T-helper 9 cell (primary cell): ENCODE measurements at places on chromosomes 12 and 14.

GRCh38 chr12:57592551-57593165 is 1.7 kb downstream of the PIP4K2C start:
- no peak for DNase-seq

GRCh38 chr14:34363733-34364134 is 98.3 kb downstream of the SPTSSA start:
- no peak for DNase-seq

GRCh38 chr12:130827432-130827831 is 11.6 kb downstream of the STX2 start:
- no peak for DNase-seq

DNA sequence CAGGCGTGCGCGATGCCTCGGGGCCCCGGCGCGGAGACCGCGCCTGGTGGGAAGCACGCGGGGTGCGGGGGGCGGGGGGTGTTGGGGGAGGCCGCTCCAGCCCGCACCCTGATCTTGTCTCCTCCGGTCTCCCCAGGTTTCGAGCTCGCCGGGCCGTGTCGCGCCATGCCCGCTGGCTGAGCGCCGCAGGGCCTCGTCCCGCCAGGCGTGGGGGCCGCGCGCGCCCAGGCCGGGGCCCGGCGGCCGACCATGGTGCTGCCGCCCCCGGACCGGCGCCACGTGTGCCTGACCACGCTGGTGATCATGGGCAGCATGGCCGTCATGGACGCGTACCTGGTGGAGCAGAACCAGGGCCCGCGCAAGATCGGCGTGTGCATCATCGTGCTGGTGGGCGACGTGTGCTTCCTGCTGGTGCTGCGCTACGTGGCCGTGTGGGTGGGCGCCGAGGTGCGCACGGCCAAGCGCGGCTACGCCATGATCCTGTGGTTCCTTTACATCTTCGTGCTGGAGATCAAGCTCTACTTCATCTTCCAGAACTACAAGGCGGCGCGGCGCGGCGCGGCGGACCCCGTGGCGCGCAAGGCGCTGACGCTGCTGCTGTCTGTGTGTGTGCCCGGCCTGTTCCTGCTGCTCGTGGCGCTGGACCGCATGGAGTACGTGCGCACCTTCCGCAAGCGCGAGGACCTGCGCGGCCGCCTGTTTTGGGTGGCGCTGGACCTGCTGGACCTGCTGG is 2.4 kb downstream of the TMEM121 start:
- DNase-seq, result no peak

- DNase-seq, result no peak
These were observed 42.3 kb downstream of the FAR2 start for GRCh38 chr12:29191267-29191850.

GRCh38 chr12:40028296-40028695 is 77.6 kb downstream of the SLC2A13 start:
- no peak for DNase-seq

- no peak for DNase-seq
These were observed 64.3 kb upstream of the DIO3 start for GRCh38 chr14:101496776-101497683.

GRCh38 chr12:15996948-15997347 is 85.8 kb downstream of the DERA start:
- DNase-seq, result no peak

DNA sequence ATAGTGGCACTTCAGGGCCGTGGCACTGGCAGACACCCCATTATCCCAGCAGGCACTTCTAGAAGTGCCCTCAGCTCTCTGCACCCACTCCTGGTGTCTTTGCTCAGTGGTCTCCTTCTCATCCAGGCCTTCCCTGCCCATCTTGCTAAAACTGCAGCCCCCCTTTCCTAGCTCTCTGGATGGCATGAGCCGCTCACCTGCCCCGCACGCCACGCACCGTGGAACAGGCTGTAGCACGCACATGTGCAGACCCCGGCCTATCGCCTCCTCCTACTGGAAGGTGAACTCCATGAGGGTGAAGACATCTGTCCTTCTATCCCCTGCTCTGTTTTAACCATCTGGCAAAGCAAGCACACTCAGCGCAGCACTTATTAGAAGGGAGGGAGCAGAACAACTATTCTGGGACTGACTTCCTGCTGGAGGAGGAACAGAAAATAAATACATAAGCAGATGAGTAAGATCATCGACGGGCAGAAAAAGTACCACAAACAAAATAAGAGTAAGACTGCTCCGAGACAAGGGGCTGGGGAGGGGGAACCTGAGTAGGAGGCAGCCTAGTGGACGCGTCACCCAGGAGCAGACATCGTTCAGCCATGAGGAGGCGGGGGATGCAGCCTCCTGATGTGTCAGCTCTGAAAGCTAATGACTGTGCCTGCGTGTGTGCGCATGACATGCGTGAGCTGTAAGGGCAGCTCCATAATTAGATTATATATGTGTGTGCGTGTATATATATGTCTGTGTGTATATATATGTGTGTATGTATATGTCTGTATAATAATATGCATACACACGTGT is 7.8 kb upstream of the FZD10 start:
- DNase-seq, result no peak

GRCh38 chr14:95920769-95921438 is 44.3 kb downstream of the TUNAR start:
- DNase-seq, result no peak

DNA sequence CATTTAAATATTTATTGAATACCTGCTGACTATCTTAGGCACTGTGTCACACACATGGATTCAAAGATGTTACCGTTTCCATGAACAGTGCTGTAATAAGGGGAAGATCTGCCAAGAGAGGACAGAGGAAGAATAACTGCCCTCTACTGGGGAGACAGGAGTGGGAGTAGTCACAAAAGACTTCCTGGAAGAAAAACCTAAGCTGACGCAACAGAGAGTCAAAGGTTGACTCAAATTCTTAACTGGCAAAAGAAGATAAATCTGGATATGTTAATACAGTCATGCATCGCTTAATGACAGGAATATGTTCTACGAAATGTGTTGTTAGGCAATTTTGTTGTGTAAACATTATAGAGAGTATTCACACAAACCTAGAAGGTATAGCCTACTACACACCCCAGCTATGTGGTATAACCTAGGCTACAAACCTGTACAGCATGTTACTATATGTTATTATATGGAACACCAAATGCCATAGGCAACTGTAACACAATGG is 51.5 kb downstream of the DCAF5 start:
- no peak for DNase-seq

- DNase-seq, result no peak
These were observed 24.9 kb downstream of the TCTN1 start for GRCh38 chr12:110638796-110639195.

DNA sequence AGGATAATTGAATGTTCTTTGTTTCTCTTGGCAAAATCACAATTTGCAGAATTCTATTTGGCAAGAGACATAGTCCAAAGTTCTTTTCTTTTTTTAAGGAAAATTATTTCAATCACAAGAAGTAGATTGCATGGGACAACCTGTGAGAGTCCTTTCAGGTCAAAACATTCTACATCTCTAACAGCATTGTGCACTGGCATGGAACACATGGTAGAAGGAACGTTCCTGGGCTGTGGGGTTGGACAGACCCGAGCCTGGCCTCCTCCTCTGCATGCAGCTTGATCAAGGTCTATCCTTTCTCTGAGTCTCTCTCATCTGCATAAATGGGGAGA is 88.6 kb upstream of the CPSF6 start:
- no peak for DNase-seq

DNA sequence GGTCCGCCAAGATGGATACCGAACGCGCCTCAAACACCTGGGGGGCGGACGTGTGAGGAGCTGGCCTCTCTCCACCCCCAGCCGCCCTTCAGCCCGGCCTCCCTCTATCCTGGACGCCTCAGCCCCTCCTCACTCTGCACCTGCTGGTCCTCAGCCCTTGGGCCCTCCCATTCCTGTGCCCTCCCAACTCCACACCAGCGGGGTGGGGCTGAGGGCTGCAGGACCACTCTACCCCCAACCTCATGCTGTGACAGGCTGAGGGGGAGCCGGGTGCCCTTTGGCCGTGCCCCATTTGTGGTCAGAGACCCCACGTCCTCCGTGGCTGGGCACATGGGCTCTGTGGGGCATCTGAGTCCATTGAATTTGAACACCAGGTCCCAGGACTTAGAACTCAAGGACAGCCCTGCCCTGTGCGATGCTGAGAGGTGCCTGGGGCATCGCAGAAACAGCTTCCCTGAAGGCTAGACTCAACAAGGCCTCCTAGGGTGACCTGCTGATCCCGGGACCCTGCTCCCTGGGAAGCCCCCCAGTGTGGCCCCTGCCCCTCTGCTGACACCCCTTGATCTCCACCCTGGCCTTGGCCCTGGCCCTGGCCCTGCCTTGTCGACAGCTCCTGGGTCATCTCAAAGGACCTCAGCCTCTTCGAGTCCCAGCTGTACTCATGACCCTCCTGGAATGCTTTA is 82.0 kb upstream of the SFSWAP start:
- no peak for DNase-seq

GRCh38 chr14:76456200-76456599 is 80.3 kb downstream of the ESRRB start:
- DNase-seq, result no peak

DNA sequence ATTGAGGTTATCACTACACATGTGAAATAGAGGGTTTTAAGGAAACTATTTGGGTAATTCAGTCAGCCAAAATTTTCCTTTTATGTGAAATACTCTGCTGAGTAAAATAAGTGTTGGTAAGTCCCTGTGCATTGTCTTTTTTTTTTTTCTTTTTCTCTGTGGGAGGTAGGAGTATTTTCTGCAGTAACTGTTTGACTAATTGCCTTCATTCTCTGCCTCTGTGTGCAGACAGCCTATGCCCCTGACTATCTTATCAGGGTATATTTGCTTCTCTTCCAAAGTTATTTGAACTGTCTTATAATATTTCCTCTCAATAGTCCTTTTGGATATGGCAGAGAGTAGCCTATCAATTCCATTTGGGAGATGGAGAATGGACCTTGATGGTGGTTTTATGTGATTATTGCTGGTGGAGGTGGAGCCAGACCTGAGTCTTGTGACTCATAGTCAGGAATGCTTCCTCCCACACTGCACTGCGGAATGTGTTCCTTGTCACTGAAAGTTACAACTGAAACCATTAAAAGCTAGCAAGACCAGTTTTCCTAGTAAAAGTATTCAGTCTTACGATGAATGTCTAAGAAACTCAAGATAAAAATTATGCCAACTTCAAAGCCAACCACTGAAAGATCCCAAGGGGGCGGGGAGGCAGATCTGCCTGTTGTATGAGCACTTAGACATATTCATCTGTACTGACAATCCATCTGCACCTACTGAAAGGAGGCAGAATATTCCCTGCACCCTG is 40.9 kb upstream of the STXBP6 start:
- DNase-seq, result no peak
